Gastroesophageal sphincter (tissue), 4 donors: ENCODE measurements at places on chromosomes 1 and 21. TPM values are rescaled to one million over a fixed set of nuclear protein-coding genes. Genes with fewer than 3 reads are reported as not detected.

- ATAC-seq: no peak
Observed at GRCh38 chr1:236168716-236169429, 26.5 kb downstream of the GPR137B start.

Gene FCRL1
- total RNA-seq: not detected

Gene TNFRSF18
- total RNA-seq: 2.2 TPM

DNA sequence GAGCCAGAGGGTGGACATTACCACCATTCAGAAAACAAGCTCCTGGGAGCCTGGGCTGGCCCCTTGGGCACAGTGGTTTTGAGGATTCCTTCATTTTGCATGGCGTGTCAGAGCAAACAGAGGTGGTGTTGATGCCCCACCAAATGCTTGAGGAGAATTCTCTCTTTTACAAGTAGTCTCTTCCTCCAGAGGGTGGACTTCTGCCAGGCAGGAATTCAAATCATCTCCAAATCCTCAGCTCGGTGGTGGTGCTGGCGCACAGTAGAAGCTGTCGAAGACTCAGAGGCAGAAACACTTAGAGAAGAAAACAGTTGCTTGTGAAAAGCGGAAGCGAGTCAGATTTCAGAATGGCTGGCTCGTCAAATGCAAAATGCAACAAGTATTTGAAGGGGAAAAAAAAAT, 3.4 kb upstream of the CHI3L1 start:
- ATAC-seq: no peak

DNA sequence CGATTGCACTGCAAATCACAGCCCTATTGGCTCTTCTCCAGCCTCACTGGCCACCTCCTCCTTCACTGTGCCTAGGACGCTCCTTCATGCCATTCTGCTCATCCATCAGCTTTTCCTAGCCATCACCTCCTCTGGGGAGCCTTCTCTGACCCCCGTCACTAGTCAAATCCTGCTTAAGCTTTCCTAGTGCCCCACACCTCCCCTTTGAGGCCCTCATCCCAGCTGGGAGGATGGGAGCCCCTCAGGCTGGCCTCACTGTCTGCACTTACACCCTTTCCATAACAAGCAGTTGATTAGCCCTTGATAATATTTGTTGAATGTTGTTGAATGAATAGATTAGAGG, 50.7 kb downstream of the KLHDC7A start:
- no peak for ATAC-seq

- no peak for ATAC-seq
Observed at GRCh38 chr1:153190373-153190772, 12.9 kb upstream of the LELP1 start.

Gene OVAAL
- not detected for total RNA-seq

- no peak for ATAC-seq
Observed at GRCh38 chr1:239575113-239575512, 188.7 kb downstream of the CHRM3 start.

- no peak for ATAC-seq
Observed at GRCh38 chr1:212451416-212452322, 18.9 kb downstream of the NENF start.

DNA sequence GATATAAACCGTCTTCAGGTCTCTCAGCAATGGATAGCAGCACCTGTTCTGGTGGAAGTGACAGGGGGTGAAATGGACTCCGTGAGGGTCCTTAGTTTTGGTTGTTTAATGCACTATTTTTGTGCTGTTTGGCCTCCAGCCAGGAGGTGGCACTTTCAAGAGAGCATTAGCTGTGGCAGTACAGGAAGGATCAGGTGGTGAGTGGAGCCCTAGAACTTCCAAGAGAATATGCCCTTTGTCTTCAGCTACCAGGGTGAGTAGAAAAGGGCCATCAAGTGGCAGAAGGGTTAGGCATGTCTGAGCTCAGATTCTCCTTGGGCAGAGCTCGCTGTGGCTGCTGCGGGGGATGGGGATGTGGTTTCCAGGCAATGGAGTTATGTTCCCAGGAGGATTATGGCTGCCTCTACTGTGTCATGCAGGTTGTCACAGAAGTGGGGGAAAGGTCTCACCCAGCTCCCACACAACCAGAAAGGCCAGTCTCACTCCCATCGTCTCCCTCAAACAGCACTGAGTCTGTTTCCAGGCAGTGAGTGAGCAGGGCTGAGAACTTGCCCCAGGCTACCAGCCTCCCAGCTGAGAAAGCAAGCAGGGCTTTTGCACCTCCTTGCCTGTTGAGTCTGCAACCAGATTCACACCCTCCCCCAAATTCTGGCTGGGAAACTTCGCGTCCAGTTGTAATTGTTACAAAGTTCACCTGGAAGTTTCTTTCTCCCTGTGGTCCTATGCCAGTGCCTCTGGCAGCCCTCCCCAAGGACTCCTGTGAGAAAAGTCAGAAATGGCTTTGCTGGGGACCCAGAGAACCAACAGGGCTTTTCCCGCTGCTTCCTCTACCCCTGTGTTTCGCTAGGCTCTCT, 39.1 kb upstream of the TTLL7 start:
- ATAC-seq: no peak

GRCh38 chr1:53984726-53985125, 33.3 kb downstream of the LDLRAD1 start:
- ATAC-seq: no peak

DNA sequence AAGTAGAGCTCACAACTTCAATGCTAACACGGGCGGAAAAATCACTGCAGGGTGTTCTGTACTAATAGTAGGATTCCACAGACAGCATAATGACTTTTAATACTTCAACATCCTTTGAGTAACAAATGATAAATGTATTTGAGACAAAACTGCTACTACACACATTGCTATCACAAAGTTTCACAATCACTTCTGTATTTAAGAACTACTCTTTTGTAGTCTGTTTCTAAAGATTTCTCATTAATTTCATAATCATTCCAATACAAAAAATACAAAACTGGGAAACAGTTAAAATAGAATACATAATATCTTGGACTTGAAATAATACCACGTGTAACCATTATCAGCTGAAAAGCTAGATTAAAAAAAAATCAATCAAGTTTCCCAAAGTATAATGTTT, 2.7 kb downstream of the HMGN1 start:
- no peak for ATAC-seq

DNA sequence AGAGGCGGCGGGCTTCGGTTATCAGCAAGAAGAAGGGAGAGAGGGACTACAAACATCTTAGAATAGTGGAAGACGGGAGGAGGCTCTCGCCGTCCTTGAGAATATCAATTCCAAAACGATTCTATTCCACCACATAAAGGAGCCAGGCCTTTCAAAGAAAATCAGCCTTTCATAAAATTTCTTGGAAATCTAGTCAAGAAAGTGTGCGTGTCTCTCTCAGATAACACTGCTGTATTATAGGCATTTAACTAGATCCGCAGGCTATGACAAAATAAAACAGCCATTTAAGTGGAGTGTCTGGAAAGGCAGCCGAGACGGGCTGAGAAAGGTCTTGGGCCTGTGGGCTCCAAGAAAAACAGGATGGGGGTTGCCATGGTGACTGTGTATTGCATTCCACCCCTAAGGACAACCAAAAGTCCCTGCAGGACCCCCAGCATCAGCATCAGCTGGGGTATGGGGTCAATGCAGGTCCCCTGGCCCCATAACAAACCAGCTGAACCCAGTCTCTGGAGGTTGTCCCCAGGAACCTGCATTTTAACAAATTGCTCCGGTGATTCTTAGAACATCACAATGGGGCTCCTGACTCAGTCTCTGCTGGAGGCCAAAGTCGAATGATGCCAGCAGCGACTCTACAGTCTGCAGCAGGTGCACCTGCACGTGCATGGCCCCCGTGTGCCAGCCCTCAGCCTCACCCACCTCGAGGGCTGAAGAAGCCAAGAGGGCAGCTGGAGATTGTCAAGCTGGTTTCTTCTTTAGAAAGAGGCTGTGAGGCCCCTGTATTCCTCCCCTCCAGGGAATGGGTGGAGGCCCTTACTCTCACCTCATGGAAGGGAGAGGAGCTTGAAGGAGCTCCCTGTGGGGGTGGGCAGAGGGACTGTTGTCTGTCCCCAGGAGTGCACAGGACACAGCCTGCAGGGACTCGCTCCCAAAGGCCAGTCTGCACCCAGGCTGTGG, 287.4 kb downstream of the NPHP4 start:
- no peak for ATAC-seq

Gene NPPB
- not detected for total RNA-seq

DNA sequence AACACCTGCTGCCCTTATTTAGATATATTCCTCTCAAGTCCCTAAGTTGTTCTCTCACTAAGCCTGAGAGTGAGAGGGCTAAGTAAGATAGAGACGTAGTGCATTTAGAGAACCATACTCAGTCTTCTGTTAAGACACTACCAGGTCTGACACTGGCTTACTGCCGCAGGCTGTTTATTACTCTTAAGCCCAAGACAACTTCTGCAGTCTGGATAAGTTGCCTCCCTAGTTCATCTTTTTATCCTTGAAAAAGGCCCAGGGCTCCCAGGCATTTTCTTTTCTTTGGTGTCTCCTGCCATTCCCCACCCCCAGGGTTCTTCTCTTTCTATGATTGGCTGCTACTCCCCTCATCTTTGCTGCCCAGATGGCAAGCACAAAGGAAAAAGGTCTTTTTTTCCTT, 38.7 kb downstream of the CACHD1 start:
- ATAC-seq: no peak

Gene FALEC
- not detected for total RNA-seq

- ATAC-seq: no peak
Observed at GRCh38 chr21:39863111-39863510, 4.1 kb upstream of the PCP4 start.
